ENCODE measurements at places on chromosomes 5 and 9. TPM values are rescaled to one million over a fixed set of nuclear protein-coding genes. Genes with fewer than 3 reads are reported as not detected.

Gene OR1J2
- total RNA-seq = not detected

Gene TAL2
- not detected for total RNA-seq

Gene NFIB
- not detected for total RNA-seq

Gene UCK1
- 21.7 TPM for total RNA-seq

Gene ARID3C
- 0.37 TPM for total RNA-seq

Gene PTGS1
- not detected for total RNA-seq

Gene PTGR1
- 1.6 TPM for total RNA-seq

Gene MATR3
- 164 TPM for total RNA-seq

Gene GPRIN1
- 1.4 TPM for total RNA-seq

Gene SH3PXD2B
- 1.3 TPM for total RNA-seq

Gene MFAP3
- 7.9 TPM for total RNA-seq

Gene DRD1
- total RNA-seq = not detected

Gene ACSL6
- total RNA-seq = 1.2 TPM

Gene ZFP37
- 1.5 TPM for total RNA-seq

Gene MSMP
- total RNA-seq = 0.45 TPM

Gene PCDHGA12
- total RNA-seq = not detected

Gene CDH9
- total RNA-seq = not detected

Gene CORO2A
- total RNA-seq = 8.2 TPM

Gene ELAVL2
- not detected for total RNA-seq

Gene DHFR
- total RNA-seq = 112 TPM

Gene SHB
- 1.2 TPM for total RNA-seq

Gene NRARP
- 2.2 TPM for total RNA-seq

Gene GABRA6
- not detected for total RNA-seq

Gene SKIC3
- total RNA-seq = 69.5 TPM

Gene CNTLN
- total RNA-seq = 0.25 TPM

Gene ANKRD31
- 0.35 TPM for total RNA-seq

Gene SPINK9
- total RNA-seq = not detected

Gene CDX1
- not detected for total RNA-seq

Gene CFAP157
- not detected for total RNA-seq

Gene CKS2
- total RNA-seq = 278 TPM
